ENCODE measurements at places on chromosomes 4 and X.

DNA sequence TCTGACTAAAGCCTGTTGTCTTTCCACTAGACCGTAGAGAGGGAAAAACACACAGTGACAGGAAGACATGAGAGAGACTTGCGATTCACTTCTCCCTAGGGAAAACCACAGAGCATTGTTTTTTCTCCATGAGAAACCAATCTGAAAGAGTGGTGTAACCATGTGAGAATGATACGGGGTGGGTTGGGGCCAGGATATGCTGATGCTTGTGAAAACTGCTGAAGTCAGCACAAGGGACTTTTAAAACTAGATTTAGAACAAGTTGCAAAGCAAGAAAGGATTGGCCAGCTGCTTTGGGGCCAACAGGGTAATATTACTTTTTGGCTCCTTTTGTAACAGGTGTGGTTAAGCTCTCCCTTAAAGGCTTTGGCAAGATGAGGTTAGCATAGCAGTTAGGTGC is 66.1 kb downstream of the NHSL2 start:
- DNase-seq: no peak
- H3K36me3 ChIP-seq: no peaks in the 10 kb centered on the region
- H3K27ac ChIP-seq: no peak overlapping the region
- H3K4me1 ChIP-seq: no peaks in the 10 kb centered on the region

- H3K27me3 ChIP-seq: no peaks in the 10 kb centered on the region
- no peaks in the 10 kb centered on the region for H3K36me3 ChIP-seq
- no peak for DNase-seq
- H3K4me3 ChIP-seq: no peak overlapping the region
Observed at GRCh38 chrX:29470030-29470429, 745.3 kb upstream of the MAGEB2 start.

- H3K4me3 ChIP-seq: no peak overlapping the region
- H3K27ac ChIP-seq: no peak overlapping the region
- no peaks in the 10 kb centered on the region for H3K27me3 ChIP-seq
- no peaks in the 10 kb centered on the region for H3K36me3 ChIP-seq
Observed at GRCh38 chr4:67109276-67109675, 436.0 kb downstream of the CENPC start.

DNA sequence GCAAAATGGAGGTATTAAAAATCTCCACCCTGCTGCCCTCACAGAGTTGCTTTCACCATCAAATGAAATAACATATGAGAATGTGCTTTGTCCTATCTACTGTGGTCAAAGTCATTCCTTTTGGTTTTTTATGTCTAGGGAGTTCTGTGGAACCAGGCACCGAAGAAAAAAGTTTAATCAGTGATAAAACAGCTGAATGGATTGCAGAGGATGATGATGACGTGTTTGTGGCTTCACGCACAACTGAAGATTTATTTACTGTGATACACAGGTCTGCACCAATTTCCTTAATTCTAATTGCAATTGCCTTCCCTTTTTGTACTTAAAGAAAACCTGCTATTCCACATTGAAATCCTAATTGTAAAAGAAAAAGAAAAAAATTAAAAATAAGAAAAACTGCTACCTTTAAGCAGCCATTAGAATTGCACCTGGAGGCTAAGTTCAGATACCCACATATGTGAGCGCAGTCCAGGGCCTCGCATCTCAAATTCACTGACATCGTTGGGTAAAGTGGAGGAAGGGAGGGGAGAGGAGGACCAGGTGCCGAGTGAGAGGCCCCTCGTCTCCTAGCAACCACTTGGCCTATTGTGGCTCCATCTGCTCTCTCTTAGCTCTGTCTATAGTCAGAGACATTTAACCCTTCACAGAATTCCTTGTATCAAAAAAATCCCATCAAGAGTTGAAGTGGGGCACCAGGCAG is 10.5 kb upstream of the RTL5 start:
- no peak overlapping the region for H3K4me3 ChIP-seq
- no peak overlapping the region for H3K27ac ChIP-seq
- peaks cover 2% of the 10 kb centered on the region for H3K36me3 ChIP-seq
- no peaks in the 10 kb centered on the region for H3K27me3 ChIP-seq

- no peak overlapping the region for H3K4me3 ChIP-seq
- no peaks in the 10 kb centered on the region for H3K27me3 ChIP-seq
- no peak for DNase-seq
- H3K4me1 ChIP-seq: no peaks in the 10 kb centered on the region
- no peak overlapping the region for H3K27ac ChIP-seq
Observed at GRCh38 chr4:31234494-31234893, 514.3 kb downstream of the PCDH7 start.

DNA sequence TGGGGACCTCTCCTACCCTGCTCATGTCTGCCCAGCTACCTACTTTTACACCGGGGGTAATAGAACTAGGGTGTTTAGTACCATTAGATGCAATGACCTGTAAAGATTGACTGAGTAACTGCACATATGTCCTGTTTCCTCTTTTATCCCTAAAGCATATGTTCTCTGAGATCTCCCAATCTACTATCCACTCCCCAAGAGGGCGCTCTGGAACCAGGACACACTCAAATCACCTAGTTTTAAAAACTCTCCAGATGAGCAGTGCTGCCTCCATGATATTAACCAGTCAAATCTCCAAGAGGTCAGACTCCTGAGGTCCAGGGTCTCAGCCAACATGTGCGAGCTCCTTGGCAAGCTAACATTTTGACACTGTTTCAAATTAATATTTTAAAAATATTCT is 87.0 kb upstream of the TSPAN5 start:
- no peak for DNase-seq
- H3K36me3 ChIP-seq: no peaks in the 10 kb centered on the region
- no peaks in the 10 kb centered on the region for H3K27me3 ChIP-seq
- H3K4me3 ChIP-seq: no peak overlapping the region
- H3K4me1 ChIP-seq: no peaks in the 10 kb centered on the region
- no peak overlapping the region for H3K27ac ChIP-seq

DNA sequence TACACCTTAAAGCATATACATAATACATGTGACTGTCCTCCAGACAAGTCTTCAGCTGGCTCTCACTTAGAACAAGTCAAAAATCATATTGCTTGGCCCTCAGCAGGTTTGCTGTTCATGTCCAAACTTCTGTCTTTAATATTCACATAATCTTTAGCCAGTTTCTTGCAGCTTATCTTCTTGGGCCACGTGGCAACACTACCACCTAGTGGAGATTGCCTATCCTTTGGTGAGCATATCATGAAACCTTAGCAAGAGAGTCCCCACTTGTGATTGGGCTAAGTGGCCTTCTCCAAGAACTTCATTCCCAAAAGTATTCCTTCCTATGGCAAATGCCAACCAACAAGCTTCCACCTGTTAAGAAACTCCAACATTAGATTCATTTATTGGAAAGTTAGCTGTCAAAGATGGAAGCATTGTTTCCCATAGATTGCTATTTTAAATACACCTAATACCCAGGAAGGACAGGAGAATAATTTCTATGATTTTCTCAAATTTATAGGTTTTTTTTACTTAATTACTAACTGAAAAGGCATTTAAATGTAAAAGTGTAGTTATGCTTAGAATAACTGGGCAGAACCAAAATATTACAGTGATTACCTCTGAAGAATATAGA is 231.9 kb upstream of the INTU start:
- no peaks in the 10 kb centered on the region for H3K4me1 ChIP-seq
- no peak overlapping the region for H3K27ac ChIP-seq
- no peak overlapping the region for H3K4me3 ChIP-seq
- no peaks in the 10 kb centered on the region for H3K27me3 ChIP-seq
- no peak for DNase-seq

- no peak for DNase-seq
- H3K27me3 ChIP-seq: peaks cover 4% of the 10 kb centered on the region
- H3K4me1 ChIP-seq: no peaks in the 10 kb centered on the region
- H3K4me3 ChIP-seq: no peak overlapping the region
- no peaks in the 10 kb centered on the region for H3K36me3 ChIP-seq
Observed at GRCh38 chrX:51795136-51795535, 51.9 kb downstream of the GSPT2 start.

GRCh38 chr4:16079046-16079445 is 4.8 kb downstream of the PROM1 start:
- H3K36me3 ChIP-seq: no peaks in the 10 kb centered on the region
- H3K4me3 ChIP-seq: no peak overlapping the region
- no peaks in the 10 kb centered on the region for H3K27me3 ChIP-seq
- peaks cover 23% of the 10 kb centered on the region for H3K4me1 ChIP-seq
- no peak for DNase-seq

DNA sequence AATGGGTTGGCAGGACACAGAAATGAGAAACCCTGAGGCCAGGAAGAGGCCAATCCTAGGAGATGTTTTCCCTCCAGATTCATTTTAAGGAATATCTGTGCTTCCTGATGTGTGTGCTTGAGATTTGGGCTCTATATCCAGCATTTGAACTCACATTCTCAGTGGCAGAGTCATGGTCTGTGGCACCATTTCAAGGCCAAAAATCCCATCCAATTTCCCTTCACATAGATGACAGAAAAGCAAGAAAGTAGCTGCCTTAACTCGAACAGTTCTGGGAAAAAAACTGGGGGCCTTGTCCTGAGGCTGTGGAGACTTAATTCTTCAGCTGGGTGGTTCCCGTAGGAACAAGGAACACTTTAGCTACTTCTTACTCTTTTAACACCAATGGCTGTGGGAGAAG is 27.4 kb downstream of the TAF7L start:
- H3K4me3 ChIP-seq: no peak overlapping the region
- no peak overlapping the region for H3K27ac ChIP-seq
- no peaks in the 10 kb centered on the region for H3K36me3 ChIP-seq
- H3K4me1 ChIP-seq: no peaks in the 10 kb centered on the region
- no peak for DNase-seq

- H3K4me1 ChIP-seq: peaks cover 3% of the 10 kb centered on the region
- H3K27me3 ChIP-seq: no peaks in the 10 kb centered on the region
- H3K4me3 ChIP-seq: no peak overlapping the region
- H3K36me3 ChIP-seq: no peaks in the 10 kb centered on the region
- no peak overlapping the region for H3K27ac ChIP-seq
Observed at GRCh38 chr4:15737255-15737654, 34.4 kb downstream of the BST1 start.

GRCh38 chrX:94936722-94937121 is 1262.7 kb downstream of the FAM133A start:
- no peaks in the 10 kb centered on the region for H3K4me1 ChIP-seq
- H3K4me3 ChIP-seq: no peak overlapping the region
- DNase-seq: no peak
- no peaks in the 10 kb centered on the region for H3K27me3 ChIP-seq

DNA sequence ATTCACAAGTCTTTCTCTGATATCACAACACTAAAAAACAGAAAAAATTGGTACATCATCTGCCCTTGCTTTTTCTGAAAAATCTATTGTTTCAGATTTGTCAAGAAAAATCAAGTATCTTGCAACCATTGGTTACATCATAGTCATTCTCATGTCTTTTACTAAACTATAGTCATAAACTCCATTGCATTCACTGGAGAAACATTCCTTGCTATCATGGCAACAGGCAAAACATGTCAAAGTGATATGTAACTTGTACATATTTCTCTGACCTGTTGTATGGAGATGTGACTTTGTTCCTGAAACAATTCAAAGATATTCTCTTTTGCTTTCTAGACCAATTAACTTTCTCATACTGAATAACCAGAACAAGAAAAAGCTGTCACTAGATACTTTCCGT is 121.9 kb upstream of the ANK2 start:
- DNase-seq: no peak
- no peaks in the 10 kb centered on the region for H3K36me3 ChIP-seq
- no peaks in the 10 kb centered on the region for H3K27me3 ChIP-seq
- H3K27ac ChIP-seq: no peak overlapping the region
- H3K4me3 ChIP-seq: no peak overlapping the region

- no peak overlapping the region for H3K27ac ChIP-seq
- no peaks in the 10 kb centered on the region for H3K27me3 ChIP-seq
- H3K36me3 ChIP-seq: no peaks in the 10 kb centered on the region
- no peak for DNase-seq
- H3K4me1 ChIP-seq: peaks cover 46% of the 10 kb centered on the region
Observed at GRCh38 chrX:9569876-9570301, 105.0 kb downstream of the TBL1X start.

DNA sequence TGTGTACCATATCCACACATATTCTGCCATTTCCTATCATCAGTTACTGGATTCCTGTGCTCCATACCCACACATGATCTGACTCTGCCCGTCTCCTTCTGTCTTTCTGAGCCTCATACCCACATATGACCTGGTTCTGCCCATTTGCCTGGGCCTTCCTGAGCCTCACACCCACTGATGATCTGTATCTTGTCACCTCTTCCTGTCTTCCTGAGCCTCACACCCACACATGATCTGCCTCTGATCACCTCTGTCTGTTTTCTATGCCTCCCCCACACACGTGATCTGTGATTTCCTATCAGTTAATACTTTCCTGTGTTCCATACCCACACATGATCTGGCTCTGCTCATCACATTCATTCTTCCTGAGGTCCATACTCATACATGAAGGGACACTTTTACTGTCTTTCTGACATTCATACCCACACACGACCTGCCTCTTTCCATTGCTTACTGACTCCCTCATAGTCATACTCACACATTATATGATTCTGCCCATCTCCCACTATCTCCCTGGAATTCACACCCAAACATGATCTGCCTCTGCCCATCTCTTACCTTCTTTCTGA is 32.5 kb downstream of the SCML1 start:
- no peaks in the 10 kb centered on the region for H3K36me3 ChIP-seq
- H3K27ac ChIP-seq: no peak overlapping the region
- no peaks in the 10 kb centered on the region for H3K27me3 ChIP-seq
- no peak for DNase-seq

- no peaks in the 10 kb centered on the region for H3K4me1 ChIP-seq
- H3K4me3 ChIP-seq: no peak overlapping the region
- H3K36me3 ChIP-seq: no peaks in the 10 kb centered on the region
- H3K27me3 ChIP-seq: no peaks in the 10 kb centered on the region
- H3K27ac ChIP-seq: no peak overlapping the region
Observed at GRCh38 chrX:27354021-27354420, 109.1 kb downstream of the PPP4R3C start.

DNA sequence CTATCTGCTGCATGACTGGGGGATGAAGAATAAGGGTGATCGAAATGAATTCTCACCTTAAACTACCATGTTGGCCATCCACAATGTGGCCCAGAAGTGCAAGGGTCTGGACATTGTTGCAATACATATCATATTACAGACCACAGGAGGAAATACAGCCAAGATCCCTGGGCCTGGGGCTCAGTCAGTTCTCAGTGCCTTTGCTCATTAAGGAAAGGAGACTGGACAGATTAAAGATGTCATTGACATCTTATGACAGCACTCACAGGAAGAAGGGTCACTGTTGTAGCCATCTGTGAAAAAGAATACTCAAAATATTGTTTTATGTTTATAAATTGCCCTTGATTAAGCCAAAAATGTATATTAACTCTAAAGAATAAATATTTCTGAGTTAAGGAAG is 1345.2 kb downstream of the FSTL5 start:
- no peak overlapping the region for H3K27ac ChIP-seq
- H3K27me3 ChIP-seq: no peaks in the 10 kb centered on the region
- no peak for DNase-seq
- H3K4me3 ChIP-seq: no peak overlapping the region
- no peaks in the 10 kb centered on the region for H3K4me1 ChIP-seq

GRCh38 chrX:150366951-150367545 is 3.9 kb downstream of the MAMLD1 start:
- H3K4me3 ChIP-seq: no peak overlapping the region
- peaks cover 30% of the 10 kb centered on the region for H3K4me1 ChIP-seq
- no peaks in the 10 kb centered on the region for H3K36me3 ChIP-seq
- peaks cover 18% of the 10 kb centered on the region for H3K27me3 ChIP-seq
- no peak for DNase-seq
